Activated CD8-positive, alpha-beta memory T cell treated with anti-CD3 and anti-CD28 coated beads for 1 hour (primary cell): ENCODE measurements at places on chromosomes 5 and 9.

- DNase-seq, result no peak
These were observed 6.2 kb downstream of the GZMK start for GRCh38 chr5:55030220-55030619.

- no peak for DNase-seq
These were observed 3.7 kb upstream of the BRINP1 start for GRCh38 chr9:119372951-119373350.

DNA sequence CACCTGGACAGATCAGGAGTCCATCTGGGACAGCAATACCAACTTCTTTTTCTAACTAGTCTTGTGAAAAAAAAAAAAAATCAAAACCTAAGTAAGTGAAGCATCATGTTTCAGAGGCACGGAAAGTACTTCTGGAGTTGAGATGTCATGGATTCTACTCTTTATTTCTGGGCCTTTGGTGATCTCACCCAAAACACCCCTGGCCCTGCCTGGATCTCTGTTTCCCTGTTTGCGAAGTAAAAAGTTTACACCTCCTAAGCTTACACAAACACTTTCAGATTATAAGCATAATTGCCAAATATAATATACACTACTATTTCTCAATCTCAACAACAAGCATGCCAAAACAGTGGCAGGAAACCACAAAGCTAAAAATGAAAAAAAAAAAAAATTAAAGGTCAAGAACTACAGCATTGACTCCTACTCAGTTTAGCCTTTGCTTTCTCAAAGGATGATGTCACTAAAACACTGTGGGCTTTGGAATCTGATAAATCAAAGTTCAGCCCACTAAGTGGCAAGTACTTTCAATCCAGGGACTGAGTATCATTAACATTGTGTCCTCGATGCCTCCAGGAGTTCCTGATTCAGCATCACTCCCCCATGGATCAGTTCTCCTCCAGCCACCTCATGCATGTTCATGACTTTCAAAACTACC is 291.9 kb downstream of the NFIB start:
- DNase-seq, result no peak

DNA sequence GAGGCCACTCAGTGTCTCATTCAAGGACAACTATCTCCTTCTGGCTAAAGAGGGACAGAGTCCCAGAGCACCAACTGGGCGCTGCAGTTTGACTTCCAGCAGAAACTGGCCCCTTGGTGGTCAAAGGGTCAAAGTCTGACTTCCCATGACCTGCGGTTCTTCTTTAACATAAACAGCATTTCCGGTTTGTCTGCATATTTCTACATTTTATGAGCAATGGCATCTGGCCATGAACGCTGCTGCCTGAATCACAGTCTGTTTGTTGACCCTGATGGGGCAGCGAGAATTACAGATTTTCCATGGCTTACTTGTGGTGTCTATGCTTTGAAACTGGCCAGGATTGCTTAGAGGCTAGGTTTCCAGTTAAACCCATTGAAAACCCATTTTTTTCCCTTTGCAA is 1.3 kb downstream of the TNFSF15 start:
- DNase-seq, result no peak

DNA sequence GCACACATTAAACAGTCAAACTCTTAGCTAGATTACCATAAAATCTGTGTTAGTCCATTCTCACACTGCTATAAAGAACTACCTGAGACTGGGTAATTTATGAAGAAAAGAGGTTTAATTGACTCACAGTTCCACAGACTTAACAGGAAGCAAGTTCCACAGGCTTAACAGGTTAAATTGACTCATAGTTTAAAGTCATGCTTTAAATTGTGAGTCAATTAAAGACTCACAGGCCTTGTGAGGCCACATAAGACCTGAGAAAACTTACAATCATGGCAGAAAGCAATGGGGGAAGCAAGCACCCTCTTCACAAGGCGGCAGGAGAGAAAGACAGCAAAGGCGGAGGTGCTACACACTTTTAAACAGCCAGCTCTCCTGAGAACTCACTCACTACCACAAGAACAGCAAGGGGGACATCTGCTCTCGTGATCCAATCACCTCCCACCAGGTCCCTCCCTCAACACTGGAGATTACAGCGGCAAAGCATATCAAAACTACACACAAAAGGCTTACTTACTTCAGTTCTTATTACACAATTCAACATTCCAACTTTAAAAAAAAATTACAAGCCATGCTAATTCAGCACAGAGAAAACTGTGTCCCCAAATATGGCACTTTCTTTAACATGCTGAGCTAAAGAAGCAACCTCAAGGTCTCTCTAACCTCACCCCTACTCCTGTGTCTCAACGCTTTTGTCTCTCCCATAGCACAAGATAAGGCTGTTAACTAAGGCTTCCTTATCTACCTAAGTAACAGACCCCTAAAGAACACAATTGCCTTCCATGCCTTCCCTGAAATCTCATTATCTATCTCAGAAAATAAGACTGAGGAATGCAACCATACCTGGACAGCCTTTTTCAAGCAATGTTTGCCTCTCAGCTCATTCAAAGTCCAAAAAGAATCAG is 805.1 kb downstream of the NR2F1-AS1 start:
- no peak for DNase-seq

- no peak for DNase-seq
These were observed 1912.8 kb upstream of the NUDT12 start for GRCh38 chr5:105475401-105475800.

- no peak for DNase-seq
These were observed 52.3 kb upstream of the MOCS2 start for GRCh38 chr5:53161876-53162275.
